ENCODE measurements at places on chromosomes 4 and X.

- DNase-seq, result peak; percentile 12
Measured at GRCh38 chrX:71619193-71619592, 882 bp upstream of the CXCR3 start.

- no peak for DNase-seq
Measured at GRCh38 chrX:102837847-102838246, 99.2 kb upstream of the RAB40AL start.

DNA sequence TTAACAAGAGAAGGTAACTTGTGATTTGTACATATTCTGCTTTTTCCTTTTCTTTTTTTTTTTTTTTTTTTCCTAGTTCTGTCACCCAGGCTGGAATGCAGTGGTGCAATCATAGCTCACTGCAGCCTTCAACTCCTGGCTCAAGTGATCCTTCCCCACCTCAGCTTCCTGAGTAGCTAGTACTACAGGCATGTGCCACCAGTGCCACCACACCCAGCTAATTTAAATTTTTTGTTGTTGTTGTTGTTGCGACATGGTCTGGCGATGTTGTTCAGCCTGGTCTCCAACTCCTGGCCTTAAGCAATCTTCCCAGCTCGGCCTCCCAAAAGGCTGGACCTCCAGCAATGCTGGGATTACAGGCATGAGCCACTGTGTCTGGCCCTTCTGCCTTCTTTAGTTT, 1.5 kb upstream of the TACR3 start:
- DNase-seq, result no peak

DNA sequence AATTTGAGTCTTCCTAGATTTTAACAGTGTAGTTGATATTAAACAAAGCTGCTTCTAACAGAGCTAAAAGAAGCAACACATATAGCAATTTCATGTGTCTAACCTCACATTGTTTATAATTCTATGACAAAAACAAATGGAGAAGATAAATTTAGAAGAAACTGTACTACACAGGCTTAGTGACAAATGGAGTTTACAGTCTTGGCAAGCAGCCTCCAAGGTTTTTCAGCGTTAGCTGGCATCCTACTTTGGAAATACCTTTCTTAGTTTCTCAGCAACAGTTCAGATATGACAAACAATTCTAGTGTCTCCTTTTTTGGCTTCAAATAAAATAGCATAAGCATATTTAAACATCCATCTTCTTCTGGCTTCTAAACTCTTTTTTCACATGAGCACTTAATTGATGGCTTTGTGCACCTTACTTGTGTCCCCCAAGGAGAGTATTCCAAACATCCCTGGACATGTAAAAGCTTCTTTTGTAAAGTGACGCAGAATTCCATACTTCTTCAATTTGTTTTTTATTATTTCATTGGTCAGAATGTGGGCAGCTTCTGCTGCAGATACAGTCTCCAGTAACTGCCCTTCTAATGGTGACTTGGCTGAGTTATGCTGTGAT, 249.8 kb downstream of the ANTXR2 start:
- DNase-seq, result no peak

DNA sequence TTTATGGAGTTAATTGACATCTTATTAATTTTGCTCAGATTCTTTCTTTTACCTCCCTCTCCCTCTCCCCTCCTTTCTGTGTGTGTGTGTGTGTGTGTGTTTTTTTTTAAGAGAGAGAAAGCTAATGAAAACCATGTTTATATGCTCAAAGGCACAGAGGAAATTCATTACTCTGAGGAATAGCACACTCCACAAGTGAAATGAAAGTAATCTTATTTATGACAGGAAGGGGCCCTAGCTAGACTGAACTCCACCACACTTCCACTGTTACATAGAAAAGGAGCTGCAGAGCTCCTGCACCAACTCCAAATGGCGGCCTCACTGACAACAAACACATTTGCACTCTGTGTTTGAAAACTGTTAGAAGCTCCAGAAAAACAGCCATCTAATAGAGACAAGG, 150.6 kb downstream of the RASL11B start:
- DNase-seq, result no peak

DNA sequence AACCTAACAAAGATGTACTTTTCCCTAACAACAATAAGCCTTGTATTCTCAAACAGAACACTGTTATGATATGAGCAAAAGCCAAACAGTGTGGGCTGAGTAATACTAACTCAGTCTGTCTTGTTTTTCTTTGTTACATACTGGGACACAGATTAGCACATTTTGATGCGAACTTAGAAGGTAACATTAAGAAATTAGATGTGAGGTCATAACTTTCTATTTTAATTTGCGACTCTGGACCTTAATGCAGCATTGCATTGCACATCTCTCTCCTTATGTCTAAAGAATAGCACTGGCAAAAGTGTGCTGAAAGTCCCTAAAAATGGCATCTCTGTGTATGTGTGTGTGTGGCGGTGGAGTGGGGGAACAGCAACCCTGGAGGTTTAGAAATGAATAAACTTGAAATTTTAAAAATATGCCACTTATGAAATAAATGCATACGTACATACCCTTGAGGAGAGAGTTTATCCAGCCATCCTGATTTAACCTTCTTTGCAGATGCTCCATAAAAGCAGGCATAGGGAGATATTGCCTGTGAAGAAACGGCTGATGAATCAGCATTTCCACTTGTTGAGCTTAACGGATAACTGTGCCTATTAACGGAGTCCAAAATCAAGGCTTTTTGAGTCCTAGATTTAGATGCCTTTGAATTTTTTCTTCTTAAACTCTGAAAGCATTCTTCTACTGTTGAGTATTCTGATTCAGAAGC, 34.2 kb downstream of the ARAP2 start:
- no peak for DNase-seq

GRCh38 chrX:124341396-124342132, 4.8 kb upstream of the SH2D1A start:
- DNase-seq, result no peak

- peak; percentile 59 for DNase-seq
Measured at GRCh38 chr4:87007528-87008446, 73.0 kb downstream of the AFF1 start.

DNA sequence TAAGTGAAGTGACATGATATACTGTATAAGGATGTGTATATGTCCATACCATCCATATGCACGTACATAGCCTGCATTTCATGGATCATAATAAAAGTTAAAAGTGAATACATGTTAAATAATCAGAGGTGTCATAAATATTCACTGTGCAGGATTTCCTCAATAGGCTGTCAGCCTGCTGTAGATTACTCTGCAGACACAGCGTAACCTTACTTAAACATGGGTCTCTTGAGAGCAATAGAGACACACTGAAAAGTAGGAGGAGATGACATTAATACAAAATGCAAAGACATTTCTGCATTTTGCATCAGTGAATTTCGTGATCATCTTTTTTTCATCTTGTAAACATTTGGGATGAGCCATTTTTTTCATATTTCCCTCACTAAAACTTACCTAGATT, 955.2 kb upstream of the DIAPH2 start:
- DNase-seq, result no peak

GRCh38 chrX:153905481-153906095, 1.1 kb downstream of the AVPR2 start:
- DNase-seq, result no peak

GRCh38 chr4:17811078-17811603, 362 bp downstream of the NCAPG start:
- DNase-seq, result peak; percentile 23

DNA sequence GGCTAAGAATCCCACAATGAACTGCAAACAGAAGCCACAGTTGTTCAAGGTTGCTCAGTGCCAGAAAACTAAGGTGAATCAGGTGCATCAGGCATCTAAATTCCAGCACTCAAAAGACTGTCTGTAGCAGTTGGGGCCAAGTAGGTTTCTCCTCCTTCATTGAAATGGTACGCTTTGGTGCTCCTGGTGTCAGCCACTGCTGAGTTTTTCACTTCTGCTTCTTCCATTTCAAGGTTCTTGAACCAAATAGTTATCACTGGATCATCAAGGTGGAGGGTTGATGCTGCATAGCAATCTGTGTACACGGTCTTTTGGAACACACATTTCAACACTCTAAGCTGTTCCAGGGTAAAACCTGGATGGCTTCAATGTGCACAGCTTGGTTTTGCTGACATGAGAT, 74.4 kb downstream of the TMA16 start:
- no peak for DNase-seq

DNA sequence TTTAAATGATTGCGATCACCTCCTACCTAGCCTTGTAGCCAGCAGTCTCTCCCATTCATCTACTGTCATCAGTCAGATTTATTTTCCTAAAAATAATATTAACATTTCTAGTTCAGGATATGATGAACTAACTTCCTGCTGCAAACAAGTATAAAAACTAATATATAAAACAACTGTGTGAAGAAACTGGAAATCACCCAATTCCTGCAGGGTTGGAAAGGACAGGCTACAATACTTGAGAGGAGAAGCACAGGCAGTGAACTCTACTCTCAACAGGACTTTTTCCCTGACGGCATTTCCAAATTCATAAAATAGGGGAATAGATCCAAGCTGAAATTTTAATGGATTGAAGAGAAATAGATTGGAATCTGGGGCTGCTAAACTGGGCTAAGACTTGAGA, 14.2 kb upstream of the BBS12 start:
- DNase-seq, result no peak

DNA sequence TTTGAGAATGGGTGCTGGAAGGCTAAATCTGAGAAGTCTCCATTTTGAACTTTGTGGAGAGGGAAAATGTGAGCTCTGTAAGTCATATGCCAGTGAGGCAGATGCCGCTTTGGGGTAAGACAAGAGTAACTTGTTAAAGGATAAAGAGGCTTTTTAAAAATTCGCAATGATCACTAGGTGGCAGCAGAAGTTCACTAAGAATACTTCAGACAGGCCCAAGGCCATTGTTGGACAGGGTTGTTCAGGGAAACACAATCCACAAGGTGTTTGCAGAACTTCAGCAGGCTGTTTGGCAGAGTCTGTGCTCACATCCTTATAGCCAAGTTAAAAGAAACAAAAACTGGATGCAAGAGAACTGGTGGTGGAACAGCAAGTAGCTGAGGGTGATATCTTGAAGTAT, 13.7 kb upstream of the PIGA start:
- DNase-seq, result peak; percentile 76

- DNase-seq, result no peak
Measured at GRCh38 chr4:119268466-119268865, 53.5 kb downstream of the FABP2 start.

DNA sequence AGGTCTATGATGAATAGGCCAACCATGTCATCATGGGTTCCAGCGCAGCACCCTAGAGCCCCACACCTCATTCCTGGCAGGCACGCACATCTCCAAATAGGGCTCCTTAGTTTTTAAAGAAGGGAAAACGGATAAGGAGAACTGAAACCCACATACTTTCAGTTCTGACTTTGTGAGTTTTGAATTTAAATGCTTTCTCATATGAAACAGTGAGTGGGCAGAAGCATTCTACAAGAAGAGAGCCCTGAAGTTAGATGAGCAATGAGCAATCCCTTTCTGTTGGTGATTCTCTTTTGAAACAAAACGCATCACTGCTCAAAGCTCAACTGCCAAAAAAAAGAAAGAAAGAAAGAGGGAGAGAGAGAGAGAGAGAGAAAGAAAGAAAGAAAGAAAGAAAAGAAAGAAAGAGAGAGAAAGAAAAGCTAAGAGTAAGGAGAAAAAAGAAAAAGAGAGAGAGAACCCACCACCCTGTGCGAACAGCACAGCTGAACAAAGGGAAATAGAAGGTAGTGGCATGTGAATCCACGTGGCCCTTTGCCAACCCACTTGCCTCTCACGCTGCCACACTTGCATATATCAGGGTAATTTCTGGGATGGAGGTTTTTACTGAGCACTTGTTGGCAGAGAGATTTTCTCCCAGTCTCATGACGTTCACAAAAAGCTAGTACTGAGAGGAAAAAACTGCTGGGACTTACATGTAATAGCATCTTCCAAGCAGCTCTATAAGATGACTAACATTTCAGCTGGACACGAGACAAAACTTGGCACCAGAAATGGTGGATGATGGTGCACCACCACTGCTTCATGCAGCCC, 31.0 kb downstream of the TMSB4X start:
- peak; percentile 77 for DNase-seq

GRCh38 chr4:7186031-7186430, 6.3 kb upstream of the SORCS2 start:
- DNase-seq, result peak; percentile 10

DNA sequence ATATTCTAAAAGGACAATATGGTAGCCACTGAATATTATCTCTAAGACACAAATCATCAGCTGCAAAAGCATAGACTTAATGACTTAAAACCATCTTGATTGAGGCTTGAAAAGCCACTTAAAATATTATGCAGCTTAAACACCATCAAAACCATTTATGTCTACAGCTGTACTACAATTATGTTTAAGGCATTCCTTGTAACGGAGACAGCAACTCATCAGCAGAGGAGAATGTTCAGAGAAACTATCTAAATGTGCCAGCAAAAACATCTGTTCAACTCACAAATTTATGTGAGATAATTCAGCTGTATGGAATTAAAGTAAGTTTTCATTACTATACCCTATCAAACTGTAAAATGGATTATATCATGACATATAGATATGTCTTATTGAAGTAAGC, 147.9 kb upstream of the CTSO start:
- no peak for DNase-seq

DNA sequence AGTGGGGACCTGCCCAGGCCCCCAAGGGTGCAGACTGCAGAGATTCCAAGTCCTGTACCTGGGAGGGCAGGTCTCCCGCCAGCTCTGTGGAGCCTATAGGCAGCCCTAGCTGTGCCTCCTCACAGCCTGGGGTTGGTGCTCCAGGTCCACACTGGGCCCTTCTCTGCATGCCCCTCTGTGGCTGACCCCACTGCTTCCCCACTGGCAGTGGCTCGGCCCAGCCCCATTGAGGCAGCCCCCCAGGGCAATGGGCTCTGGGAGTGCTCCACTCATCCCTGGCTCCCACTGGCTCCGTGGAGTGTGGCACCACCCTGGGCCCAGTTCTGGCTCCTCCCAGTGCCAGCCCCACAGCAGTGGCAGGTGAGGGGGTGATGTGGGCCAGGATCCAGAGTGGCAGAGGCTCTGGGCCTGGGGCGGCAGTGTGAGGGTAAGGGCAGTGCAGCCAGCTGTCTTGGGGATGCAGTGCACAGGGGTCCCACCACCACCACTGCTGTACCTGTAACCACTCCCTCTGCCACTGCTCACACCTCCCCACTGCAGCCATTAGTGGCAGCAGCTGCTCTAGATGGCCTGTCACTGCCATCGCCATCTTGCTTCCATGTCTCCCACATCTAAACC, 312.2 kb downstream of the GPM6A start:
- no peak for DNase-seq

- DNase-seq, result peak; percentile 82
Measured at GRCh38 chr4:8403173-8403753, 37.3 kb downstream of the ACOX3 start.

GRCh38 chr4:81758574-81759264, 287.0 kb upstream of the RASGEF1B start:
- DNase-seq, result peak; percentile 32

DNA sequence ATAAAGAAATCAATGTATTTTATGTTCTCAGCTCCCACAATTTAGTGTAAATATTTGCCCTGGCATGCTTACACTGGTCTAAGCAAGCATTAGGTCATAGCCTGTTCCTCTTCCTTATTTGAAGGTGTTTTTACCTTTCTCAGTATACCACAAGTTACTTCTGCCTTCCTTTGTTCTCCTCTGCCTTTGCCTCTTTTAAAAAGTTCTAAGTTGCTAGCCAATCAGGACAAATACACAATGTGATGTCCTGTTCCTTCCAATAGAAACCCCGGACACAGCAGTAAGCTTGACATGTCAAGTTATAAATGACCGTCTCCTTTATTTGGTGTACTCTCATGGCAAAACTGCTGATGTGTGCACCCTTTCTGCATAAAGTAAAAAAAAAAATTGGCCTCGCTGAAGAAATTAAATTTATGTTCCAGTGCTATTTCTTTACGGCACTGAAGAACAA, 49.4 kb downstream of the UGT2B10 start:
- no peak for DNase-seq
